ENCODE measurements at places on chromosomes 1 and 21.

- DNase-seq: no peak
Observed at GRCh38 chr1:43716559-43717281, 9.4 kb downstream of the ST3GAL3 start.

GRCh38 chr1:27543284-27543683, 53.3 kb upstream of the WASF2 start:
- DNase-seq: no peak

GRCh38 chr1:147618077-147618569, 52.2 kb downstream of the ACP6 start:
- DNase-seq: no peak

DNA sequence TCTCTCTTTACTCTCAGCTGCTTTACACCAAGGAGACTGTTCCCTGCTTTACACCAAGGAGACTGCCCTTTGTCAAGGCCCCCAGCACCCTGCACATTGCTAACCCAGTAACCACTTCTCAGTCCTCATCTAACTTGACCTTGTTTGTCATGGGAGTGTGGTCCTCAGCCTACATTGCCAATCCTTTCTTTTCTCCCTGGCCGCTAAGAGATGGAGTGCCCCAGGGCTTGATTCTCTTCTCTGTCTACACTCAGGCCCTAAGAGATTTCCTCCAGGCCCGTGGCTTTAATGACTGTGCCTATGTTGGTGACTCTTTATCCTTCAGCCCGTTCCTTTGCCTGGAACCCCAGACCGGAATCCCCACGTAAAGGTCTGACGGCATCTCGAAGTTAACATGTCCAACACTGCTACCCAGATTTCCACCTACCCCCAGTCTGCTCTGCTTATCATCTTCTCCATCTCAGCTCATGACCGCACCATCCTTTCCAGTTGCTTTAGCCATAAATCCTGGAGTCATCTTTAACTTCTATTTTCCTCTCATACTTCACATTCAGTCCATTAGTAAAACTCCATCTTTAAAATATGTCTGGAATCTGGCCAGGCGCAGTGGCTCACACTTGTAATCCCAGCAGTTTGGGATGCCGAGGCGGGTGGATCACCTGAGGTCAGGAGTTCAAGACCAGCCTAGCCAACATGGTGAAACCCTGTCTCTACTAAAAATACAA, 9.5 kb upstream of the SEMA4A start:
- DNase-seq: no peak

DNA sequence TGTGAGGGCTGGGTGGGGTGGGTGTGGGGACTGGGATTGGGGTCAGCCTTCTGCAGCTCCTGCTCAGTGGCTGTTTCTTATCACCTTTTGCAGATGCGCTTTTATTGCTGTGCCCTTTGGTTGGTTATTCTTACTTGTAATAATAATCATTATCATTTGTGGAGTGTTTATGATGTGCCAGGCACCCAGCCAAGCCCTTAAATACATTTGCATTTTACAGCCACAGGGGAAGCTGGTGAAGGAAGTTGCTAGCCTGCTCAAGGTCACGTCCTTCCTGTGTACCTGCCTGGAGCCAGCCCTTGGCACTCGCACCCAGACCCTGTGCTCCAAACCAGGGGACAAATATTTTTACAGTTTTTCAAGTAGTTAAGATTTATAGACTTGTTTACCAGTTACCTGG, 144.0 kb downstream of the PGBD5 start:
- no peak for DNase-seq

DNA sequence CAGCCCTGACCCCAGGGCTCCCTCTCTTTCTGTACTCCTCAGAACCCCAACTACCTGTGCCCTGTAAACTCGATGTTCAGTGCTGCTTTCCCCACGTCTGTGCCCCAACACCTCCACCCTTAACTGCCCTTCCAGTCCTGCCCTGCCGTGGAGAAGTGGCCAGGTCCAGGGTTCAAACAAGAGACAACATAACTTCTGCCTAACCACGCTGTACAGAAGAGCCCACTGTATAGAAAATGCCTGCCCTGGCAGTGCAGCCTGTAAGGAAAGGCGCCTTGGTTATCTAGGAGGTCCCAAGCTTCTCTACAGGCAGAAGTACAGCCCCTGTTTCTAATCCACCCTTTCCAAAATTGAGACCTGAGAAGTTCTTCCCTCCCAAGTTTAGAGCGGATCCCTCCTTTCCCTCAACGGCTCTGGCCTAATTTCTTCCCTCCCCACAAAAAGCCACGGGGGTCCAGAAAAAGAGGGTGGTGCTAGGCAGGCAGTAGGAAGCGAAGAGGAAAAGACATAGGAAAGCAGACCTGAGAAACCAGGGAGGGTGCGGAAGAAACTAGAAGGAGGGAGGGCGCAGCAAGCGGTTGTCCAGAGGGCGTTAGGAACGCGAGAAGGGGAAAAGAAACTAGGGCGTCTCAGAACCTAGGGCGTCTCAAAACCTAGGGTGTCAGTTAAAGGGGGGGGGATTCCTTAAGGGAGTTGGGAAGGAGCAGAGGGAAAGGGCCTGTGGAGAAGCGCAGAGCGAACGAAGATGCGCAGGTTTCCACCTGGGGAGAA, 3.2 kb downstream of the DMRTA2 start:
- DNase-seq: no peak

DNA sequence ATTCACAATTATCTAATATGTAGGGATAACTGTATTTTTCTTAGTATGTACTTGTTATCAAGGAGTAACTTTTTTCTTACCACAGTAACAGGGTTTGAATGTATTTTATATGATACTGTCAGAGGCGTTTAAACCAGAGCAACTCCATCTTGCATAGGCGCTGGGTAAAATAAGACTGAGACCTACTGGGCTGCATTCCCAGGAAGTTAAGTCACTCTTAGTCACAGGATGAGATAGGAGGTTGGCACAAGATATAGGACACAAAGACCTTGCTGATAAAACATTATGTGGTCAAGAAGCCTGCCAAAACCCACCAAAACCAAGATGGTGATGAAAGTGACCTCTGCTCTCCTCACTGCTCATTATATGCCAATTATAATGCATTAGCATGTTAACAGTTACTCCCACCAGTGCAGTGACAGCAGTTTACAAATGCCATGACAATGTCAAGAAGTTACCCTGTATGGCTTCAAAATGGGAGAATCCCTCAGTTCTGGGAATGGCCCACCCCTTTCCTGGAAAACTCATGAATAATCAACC, 64.8 kb downstream of the RPE65 start:
- no peak for DNase-seq

- no peak for DNase-seq
Observed at GRCh38 chr1:101175466-101175865, 61.4 kb upstream of the S1PR1 start.

DNA sequence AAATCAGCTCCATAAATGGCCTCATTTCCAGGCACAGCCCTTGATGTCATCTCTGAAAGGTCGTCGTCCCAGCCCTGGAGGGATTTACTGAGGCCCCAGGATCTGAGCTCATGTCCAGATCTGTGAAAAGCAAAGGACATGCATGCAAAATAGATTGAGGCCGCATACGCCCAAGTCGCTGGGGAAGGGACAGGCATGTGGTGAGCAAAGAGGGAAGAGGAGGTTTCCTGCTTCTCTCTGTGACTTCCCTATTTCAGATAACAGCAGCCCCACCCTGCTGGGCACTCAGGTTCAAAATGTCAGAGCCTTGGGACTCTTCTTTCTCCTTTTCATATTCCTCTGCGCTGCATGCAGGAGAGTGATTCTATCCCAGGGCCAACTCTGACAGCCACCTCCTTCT, 197.2 kb downstream of the ADSS2 start:
- DNase-seq: no peak

- no peak for DNase-seq
Observed at GRCh38 chr1:47432071-47433036, 5.5 kb upstream of the FOXD2 start.

DNA sequence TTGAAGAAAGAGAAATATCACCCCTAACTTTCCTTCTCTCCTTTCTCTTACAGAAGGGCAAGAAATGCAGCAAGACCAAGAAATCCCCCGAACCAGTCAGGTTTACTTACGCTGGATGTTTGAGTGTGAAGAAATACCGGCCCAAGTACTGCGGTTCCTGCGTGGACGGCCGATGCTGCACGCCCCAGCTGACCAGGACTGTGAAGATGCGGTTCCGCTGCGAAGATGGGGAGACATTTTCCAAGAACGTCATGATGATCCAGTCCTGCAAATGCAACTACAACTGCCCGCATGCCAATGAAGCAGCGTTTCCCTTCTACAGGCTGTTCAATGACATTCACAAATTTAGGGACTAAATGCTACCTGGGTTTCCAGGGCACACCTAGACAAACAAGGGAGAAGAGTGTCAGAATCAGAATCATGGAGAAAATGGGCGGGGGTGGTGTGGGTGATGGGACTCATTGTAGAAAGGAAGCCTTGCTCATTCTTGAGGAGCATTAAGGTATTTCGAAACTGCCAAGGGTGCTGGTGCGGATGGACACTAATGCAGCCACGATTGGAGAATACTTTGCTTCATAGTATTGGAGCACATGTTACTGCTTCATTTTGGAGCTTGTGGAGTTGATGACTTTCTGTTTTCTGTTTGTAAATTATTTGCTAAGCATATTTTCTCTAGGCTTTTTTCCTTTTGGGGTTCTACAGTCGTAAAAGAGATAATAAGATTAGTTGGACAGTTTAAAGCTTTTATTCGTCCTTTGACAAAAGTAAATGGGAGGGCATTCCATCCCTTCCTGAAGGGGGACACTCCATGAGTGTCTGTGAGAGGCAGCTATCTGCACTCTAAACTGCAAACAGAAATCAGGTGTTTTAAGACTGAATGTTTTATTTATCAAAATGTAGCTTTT, 2.4 kb downstream of the CCN1 start:
- DNase-seq: no peak

GRCh38 chr1:54132495-54132894, 20.3 kb downstream of the CDCP2 start:
- DNase-seq: no peak

GRCh38 chr1:87044424-87044823, 130.0 kb downstream of the HS2ST1 start:
- no peak for DNase-seq

GRCh38 chr1:162349635-162350330, 26.9 kb downstream of the SPATA46 start:
- peak; percentile 11 for DNase-seq

DNA sequence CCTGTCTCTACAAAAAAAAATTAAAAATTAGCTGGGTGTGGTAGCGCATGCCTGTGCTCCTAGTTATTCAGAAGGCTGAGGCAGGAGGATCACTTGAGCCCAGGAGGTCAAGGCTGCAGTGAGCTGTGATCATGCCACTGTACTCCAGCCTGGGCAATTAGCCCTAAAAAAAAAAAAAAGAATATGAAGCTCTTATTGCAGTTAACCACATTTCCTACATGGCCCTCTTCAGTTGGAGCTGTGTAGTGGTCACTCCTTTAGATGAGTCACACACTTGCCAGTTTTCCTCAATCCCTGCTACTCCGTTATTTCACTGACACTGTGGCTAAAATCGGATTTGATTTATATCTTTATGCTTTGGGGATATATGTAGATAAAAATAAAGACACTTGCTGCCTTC, 11.8 kb downstream of the NFYC start:
- DNase-seq: no peak

GRCh38 chr1:151945725-151946722, 36.7 kb upstream of the THEM4 start:
- DNase-seq: peak; percentile 80

GRCh38 chr1:23184212-23184934, 15.7 kb upstream of the LUZP1 start:
- DNase-seq: no peak

DNA sequence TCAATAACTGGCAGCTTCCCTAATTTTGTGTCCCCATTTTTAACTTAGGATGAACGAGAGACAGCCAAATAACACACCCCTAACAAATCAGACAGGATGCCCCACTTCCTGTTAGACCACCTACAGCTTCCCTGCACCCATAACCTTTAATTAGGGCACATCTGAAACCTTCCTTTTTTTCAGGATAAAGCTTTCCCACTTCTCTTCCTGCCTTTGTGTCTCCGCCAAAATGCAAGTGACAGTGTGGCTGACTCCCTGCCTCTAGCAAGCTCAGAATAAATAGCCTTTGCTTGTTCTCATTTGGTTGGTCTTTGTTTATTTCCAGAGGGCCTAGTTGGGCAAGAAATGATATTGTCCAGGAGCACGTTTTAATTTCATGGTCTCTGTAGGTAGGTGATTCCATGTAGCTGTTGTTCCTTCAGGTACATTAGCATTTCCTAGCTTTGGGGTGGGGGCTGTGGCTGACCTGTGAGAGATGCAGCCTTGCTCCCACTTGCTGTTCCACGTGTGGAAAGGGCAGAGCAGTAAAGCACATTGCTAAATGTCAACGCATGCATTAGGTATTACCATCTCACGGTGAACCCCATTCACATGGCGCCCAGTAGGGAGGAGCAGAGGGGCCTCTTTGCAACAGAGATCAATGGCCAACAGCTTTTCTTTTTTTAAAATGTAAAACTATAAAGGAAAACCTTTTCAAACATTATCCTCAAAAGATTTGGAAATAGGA, 154.9 kb downstream of the ST6GALNAC3 start:
- no peak for DNase-seq

DNA sequence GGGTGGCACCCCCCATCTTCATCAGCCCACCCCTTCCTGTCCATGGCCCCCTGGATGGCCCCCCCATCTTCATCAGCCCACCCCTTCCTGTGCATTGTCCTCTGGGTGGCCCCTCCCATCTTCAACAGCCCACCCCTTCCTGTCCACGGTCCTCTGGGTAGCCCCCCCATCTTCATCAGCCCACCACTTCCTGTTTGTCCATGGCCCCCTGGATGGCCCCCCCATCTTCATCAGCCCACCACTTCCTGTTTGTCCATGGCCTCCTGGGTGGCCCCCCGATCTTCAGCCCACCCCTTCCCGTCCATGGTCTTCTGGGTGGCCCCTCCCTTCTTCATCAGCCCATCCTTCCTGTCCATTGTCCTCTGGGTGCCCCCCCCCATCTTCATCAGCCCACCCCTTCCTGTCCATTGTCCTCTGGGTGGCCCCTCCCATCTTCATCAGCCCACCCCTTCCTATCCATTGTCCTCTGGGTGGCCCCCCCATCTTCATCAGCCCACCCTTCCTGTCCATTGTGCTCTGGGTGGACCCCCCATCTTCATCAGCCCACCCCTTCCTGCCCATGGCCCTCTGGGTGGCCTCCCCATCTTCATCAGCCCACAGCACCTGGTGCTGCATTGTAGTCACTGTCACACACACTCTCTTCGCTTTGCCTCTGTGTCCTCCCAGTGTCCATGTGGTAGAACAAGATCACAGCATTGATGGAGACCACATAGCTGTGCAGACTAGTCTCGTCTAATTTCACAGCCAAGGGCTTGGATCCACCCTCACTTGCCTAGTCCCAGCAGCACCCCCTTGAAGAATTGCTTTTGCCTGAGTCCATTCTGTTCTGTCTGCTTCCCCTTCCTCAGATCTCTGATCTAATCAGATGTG, 95.9 kb downstream of the PCBP3 start:
- DNase-seq: no peak

Data from urinary bladder (tissue), 4 donors.